ENCODE measurements at places on chromosomes 4 and X.

DNA sequence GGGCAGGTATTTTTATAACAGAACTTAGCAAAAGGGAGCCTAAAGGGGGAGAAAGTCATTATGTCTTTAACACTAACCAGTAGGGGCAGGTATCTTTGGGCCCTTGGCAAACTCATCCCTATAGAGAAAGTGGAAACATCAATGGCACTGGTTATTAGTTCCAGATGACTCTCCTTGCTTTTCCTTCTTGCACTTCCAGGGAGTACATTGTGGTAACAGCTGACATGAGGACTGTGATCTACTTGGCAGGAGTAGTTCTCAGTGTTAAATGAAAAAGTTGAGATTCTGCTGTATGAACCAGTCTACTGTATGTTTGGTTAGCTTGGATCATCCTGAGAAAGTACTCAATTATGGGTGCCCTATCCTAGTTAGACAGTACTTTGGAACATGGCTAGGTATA is 93.6 kb downstream of the ATXN3L start:
- DNase-seq: no peak

DNA sequence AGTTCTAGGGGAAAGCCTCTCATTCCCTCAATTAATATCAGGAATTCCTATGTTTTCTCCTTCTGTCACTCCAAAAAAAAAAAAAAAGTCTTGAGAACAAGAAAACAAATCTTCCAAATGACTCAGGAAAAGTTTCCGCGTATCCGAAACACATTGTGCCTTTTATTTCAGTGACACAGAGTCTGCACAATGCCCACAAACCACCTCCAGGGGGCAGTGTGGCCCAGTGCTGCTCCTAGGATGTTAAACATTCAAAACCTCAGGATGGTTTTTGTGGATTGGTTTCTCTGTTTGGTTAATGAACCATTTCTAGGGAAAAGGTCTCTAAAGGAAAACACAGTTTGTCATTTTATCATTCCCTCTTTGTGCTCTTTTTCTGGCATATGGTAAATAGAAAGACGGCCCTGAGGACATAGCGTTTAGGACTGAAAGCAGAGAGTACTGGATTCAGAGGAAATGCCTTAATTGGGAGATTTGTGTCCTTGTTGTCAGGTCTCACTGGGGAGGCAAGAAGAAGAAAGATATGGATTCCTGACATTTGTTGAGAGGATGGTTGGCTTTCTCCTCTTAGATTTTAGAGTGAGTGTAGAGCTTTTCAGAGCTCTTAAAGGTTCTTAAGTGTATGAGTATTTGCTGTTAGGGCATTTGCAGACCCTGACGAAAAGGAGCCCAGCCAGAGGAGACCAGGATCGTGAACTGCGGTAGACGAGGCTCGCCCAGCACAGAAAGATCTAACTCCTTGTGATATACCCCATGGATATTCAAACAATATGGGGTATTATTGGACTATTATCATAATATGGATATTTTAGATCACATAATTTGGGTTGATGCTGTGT is 65.7 kb upstream of the MAP9 start:
- peak; percentile 16 for DNase-seq

GRCh38 chrX:43882294-43882681 is at the start of gene MAOB:
TSS of gene MAOB (minus strand) at chrX:43882450. CDS start at chrX:43882299, 151 bp downstream.
- no peak for DNase-seq

GRCh38 chr4:177427192-177427591 is 15.0 kb downstream of the AGA start:
- DNase-seq: no peak

DNA sequence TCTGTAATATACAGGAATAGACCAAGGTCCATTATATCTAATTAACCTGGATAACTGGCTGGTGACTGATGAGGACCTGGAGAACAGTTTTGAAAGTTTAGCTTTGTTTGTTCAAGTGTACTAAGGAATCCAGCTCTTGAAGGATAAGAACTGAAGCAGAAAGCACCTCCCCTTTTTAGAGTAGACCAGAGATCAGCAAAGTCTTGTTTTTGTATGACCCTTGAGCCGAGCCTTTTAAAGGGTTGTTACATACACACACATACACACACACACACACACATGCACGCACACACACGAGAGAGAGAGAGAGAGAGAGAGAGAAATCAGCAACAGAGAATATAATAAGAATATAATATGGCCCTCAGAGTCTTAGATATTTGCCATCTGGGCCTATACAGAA is 13.0 kb downstream of the MOSPD2 start:
- DNase-seq: no peak

DNA sequence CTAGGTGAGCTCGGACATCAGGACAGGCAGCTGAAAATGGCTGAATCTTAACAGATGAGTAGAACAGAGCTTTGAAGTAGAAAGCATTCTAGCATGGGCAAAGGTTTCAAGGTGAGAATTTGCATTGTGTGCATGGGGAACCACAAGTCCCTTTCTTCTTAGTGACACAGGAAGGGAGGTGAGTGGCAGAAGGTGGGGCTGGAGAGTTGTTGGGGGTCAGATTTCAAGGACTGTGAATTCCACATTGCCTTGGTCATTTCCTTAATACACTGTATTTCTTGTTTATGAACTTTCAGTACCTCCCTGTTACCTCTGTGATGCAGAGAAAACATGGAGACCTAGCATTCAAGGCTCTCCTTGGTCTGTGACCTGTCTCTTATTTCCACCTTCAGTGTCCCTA is 4.1 kb downstream of the APEX2 start:
- DNase-seq: no peak

DNA sequence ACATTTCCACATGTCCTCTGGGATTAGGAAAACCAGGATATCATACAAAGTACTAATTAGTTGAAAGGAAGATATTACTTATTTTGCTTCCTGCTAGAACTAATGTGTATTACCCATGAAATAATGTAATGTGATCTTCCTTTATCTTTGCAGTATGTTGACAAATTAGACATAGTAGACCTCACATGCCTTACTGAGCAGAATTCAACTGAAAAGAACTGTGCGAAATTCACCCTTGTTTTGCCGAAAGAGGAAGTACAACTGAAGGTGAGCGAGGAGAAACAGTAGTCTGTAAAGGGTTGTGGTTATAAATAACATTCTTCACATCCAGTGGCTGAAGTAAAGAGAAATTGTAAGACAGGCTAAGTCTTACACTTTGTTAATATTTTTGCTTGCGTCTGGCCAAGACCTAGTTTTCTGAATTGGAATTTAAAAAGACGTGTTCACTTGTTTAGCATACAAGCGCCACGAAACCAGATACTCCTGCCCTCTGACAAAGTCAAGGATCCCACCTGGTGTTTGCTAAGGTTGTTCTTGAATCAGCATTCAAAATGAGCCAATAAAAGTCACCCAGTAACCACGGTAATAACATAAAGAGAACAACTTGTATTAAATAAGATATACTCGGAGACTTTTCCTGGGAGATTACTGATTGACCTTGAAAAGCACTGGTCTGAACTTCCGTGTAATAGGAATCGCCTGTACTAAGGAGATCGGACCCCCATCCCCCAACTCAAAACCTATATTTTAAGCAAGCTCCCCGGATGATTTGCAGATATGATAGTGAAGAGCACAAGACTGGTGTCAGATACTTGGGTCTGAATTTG is 16.9 kb downstream of the STAP1 start:
- DNase-seq: no peak

DNA sequence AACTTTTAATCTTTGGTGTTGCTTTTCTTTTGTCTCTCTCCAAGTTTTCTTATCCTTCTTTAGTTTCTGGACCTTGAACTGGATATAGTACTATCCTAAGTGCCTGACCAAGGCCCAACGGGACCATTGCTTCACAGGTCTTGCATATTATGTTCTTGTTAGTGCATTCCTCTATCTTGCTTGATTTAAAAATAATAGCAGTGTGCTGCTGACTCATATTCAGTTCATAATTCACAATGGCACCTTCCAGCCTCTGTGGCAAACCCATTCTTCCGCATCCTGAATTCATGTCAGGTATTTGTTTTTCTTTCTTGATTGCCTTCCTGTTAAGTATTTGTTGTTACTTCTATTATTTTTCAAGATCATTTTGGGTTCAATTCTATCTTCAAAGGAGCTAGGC is 197.1 kb upstream of the GIMD1 start:
- no peak for DNase-seq

DNA sequence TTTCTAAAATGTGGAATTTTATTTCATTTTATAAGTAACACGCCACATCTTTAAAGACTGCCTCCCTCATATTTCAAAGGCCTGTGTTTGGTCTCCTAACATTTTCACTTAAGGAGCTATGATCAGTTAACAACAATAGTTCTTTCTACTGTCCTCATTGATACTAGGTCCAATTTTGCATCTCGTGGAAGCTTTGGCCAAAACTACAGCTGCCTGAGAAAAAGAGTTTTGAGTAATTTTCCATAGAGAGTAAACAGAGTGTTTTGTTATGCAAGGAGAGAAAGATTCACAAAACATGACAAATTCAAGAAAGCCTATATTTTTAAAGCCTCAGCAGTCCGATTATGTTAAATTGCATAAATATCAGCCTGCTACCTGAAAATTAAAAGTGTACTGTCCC is 11.4 kb upstream of the PCDH18 start:
- no peak for DNase-seq

GRCh38 chrX:44915361-44915868 is 42.4 kb downstream of the KDM6A start:
- DNase-seq: peak; percentile 3

DNA sequence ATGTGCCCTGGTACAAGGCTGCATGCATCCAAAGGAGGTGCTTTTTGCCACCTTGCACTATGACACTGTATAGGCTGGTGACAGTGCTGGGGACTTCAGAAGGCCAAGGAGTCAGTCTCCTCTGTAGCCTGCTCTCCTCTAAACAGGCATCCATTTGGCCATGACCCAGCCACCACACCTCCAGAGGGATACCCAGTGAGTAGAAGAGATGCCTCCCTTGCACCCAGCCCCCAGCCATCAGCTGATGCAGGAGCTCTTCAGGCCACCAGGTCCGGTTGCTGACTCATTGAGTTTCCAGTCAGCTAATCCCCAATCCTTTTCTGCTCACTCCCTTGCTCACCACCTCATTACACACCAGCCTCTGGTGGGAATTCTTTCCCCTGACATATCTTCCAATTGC is 99.8 kb downstream of the PJA1 start:
- peak; percentile 4 for DNase-seq

DNA sequence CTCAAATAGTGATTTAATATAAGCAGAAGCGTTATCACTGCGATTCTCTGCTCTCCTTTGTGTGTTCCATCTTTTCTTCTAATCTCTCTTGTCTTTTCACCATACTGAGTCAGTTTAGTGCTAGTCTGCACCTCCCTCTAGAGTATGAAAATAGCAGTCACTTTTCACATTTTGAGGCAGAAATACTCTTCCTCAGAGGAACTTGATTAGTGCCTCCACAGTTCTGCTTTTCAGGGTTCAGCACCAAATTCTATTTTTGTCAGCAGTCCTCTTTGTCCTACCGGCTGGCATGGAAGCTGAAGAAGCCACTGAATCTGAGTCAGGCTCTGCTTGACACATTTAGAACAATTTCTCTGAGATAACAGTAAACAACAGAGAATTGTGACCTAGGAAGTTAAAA is 49.7 kb upstream of the ANKRD17 start:
- DNase-seq: peak; percentile 14

DNA sequence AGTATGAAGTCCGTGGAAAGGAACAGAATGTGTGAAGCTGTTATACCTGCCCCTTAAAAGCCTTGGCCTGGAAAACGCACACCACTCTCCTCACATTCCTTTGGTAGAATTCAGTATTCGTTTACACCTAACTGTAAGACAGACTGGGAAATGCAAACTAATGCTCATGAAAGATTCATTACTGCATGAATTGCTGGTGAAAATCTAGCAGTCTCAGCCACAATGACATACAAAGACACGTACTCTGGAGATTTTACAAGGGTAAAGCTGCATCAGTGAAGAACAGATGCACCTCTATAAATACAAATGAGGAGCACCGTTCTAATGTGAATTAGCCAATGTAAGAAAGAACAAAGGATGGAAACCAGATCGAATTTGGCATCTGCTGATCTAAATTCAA is 2051.3 kb downstream of the PCDH7 start:
- DNase-seq: no peak

GRCh38 chrX:131392666-131393065 is 103.6 kb upstream of the IGSF1 start:
- DNase-seq: no peak

DNA sequence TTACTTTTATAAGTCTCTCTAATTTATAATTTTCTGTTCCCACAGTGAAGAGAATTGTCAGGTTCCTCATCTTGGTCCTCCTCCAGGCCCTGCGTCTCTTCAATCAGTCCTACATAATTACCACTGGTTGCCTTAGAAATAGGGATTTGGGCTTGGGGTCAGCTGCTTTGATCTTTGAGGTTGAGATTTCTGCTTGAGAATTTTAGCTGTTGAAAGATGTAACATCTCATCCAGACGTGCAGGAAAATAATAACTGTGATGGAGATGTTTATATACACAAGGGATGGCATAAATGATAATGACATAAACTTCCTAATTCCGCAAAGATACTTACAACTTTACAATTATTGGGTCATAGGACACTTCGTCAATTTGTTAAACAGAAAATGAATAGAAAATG is 30.3 kb downstream of the AADAT start:
- DNase-seq: no peak

DNA sequence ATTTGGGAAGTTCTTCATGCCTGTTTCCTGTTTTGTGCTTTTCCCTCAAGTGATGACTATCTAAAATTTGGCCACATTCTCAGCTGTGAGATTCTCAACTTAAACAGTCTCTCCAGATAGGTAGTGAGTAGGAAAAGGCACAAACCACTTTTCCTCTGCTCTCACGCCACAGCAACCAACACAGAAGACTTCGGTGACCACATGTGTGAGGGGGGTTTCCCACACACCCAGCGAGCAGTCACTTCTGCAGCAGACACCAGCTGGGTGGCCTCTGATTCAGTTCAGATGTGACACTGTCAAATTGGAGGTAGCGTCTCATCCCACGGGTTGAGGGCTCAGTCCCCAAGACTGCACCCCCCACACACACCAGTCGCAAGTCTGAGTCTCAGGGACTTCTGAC is 25.1 kb upstream of the CLDN34 start:
- no peak for DNase-seq

DNA sequence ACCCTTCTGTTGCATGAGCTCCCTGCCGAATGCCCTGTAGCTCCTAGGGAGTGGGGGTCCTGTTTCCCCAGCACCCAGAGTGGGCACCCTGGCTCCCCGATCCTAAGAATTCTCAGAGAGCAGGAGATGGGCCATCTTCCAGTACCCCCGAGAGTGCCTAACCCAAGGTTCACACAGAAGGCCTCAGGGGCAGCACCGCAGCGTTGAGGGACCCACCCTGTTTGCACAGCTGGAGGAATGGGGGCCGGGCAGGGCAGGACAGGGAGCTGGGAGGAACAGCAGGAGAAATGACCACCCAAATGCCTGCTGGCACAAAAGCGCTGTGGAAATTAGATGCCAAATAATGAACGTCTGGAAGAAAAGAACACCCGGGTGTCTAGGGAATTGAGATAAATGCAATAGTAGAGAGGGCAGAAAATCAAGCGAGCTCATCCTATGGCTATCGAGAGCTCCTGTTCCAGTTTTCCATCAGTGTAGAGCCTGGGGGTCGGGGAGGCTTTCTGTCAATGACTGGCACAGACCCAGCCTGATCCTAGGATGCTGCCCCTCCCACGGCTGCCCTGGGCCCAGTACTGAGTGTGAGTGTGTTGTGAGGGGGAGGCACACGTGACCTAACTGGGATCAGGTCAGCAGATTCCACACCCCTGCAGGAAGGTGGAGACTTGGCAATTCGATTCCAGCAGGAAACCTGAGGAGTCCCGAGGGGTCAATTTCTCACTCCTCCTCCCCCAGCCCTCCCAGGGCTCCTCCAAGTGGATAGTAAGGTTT is 25.7 kb downstream of the SEPTIN6 start:
- DNase-seq: no peak
